ENCODE measurements at places on chromosomes 3 and 15.

DNA sequence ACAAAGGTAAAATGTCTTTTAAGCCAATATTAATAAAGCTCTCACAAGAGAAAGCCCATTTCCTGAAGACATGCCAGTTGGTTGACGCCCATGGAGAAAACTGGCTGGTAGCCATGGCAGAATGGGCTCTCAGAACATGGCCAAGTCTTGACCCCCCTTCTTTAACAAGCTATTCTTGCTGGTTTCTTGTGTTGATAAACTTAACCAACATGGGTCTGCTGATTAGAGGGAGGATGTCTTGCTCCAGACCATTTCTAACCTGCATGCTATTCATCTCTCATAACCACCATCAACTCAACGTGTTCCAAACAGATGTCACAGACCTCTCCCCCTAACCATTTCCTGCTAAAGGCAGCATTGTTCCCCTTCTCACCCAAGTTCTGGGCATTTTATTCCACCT is 25.7 kb downstream of the NTRK3 start:
- DNase-seq: no peak

GRCh38 chr3:32078864-32079263 is 27.6 kb upstream of the GPD1L start:
- no peak for DNase-seq

DNA sequence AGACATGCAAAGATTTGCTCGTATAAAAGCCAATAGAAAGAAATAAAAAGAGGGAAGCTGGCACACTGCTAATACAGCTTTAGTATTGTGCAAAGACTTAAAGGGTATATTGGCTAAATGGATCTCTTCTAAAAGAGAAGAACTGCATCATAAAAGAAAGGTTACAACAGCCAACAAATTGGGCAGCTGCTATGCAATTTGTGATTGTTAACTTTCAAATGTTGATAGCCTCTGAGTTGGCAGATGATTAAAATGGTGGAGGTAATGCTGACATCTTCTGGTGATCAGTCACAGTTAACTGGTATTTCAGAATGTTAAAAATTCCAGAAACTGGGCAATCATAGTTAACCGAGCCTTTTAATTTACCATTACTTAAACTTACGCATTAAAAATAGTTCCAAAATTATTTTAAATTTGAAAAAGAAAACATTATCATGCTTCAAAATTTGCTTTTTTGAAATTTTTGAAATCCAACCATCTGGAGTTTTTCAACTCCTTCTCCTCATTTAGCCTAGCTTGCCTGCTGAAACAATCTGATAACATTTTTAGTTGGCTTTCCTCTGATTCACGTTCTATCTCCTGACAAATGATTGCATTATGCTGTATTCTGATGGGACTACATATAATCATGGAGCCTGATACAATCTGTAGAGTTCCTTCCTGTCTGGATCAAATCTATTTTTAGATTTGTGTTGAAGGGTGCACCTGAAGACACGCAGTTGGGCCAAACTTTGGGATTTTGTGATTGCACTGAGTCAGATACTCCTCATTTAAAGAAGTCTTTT is 144.0 kb upstream of the PDZRN3 start:
- no peak for DNase-seq

DNA sequence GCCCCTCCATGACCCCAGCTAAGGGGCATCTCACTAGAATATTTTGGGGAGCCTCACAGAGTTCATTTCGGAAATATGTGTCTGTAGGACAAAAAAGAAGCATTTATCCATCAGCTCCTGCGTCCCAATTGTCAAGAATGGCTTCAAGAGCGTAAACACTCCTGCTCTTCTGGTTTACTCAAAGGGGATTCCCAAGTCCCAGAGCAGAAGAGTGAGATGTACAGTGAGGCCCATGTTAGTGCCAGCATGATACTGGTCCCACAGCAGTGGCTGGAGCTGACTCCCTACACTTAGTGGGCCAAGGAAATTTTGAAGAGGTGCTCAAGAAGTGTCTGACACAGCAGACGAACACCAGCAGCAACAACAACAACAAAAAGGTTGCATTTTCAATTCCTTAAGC is 34.9 kb upstream of the ARL8B start:
- no peak for DNase-seq

- DNase-seq: no peak
These were observed 75.2 kb downstream of the LIPC start for GRCh38 chr15:58506783-58507668.

- no peak for DNase-seq
These were observed 40.6 kb downstream of the FOXB1 start for GRCh38 chr15:60044636-60045270.

DNA sequence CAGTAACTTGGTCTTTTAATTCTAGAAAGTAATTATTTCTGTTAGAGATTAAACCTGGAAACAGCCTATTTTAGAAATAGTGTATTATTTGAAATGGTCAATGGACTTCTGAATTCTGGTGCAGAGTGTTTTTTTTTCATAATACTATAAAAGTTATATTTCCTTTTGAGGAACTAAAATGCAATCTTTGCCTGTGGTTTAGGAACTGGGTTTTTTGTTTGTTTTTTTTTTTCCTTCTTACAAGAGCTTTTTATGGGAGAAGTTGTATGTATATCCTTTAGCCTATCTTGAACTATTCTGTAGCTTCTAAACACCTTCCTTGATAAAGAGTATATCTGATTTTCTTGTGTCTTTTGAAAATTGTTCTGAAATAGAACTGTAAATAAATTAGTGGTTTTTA is 88.3 kb downstream of the ARIH1 start:
- DNase-seq: no peak

- DNase-seq: no peak
These were observed 13.3 kb downstream of the SEMA3F start for GRCh38 chr3:50168388-50168787.

GRCh38 chr3:46995901-46996562 is 16.6 kb downstream of the NBEAL2 start:
- no peak for DNase-seq

DNA sequence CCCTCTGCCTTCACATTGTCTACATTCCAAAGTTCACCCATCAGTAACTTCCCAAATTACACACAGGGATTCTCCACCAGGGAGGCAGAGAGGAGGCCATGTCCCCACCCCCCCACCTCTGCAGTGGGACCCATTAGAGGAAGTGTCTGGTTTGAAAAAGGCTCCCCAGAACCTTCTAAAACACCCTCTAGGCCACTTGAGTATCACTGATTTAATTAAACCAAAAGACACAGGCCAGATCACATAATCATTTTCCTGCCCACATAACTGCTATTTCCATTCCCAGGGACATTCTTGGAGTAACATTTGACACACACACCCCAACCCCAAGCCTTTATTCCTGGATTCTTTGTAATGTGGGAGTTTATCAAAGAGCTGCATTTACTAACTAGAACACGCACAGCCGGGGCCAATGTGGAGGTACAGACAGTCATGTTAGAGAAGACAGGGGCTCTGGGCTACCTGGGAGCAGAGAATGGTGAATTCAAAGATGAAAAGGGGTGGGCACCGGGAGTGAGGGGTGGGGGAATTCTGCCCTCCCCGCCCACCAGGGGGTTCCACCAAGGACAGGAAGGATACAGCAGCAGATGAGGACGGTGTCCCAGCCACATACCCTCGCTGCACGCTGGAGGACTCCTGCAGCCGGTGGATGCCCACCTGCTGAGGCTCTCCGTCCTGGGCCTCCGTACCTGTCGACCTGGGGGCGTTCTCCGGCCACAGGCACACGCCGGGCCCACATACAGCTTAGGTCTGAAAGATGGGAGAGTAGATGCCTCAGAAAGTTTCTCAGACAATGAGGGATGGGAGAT is 201.4 kb upstream of the CTNNB1 start:
- DNase-seq: no peak

DNA sequence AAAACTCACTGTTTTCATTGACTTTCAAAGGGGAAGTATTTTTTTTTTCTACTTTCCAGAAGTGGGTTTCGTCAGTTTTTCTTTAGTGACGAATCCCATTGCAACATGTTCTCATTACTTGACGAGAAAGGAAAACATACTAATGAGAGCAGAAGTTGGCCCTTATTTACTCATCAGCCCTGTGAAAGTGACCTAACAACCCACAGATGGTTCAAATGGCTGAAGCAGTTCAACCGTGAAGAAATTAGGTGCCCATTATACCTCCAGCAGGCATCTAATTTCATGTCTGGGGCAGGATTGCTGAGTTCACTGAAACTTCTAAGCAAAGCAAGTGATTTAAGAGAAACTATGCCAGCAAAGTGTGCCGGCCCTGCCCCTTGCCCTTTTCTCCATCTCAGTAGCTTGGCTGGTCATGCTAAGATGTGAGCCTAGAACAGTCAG is 9.0 kb downstream of the AQP9 start:
- DNase-seq: no peak

DNA sequence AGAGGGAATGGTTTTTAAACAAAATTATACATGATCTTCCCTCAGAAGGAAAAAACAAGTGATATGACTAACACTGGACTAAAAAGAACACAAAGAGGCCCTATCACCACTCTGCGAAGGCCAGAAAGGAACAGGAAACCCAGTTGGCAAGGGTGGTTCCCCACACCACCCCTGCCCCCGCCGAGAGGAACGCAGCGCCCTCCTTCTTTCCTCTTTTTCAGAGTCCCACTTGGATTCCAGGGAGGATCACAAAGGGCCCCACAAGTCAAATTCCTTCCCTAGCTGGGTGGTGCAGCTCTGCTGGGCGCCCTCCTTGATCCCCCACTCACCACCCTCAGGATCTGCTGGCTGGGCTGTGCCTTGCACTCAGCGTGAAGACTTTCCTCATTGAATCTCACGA is 29.8 kb downstream of the PLA1A start:
- peak; percentile 13 for DNase-seq

DNA sequence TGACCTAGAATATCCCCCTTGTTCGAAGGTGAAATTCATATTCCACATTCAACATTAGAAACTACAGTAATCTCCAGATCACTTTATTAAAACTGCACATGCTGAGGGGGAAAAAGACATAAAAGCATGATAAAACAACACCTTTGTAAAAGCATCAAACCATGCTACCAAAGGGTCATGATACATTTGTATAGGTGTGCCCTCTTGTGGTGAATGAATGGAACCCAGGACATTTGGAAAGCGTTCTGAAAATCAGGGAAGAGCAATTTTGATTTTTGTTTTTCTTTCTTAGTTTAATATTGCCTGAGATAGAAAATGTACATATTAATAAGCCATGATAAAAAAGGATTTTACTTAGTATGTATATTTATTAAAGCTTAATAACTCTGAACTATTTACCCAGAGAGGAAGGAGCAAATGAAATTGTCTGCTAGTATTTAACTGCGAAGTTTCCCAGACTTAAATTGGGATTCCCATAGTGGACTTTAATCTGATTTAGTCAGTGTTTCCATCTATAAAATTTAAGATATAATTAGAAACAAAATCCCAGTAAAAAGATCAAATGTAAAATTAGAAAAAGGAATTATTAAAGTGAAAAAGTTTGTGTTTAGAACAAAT is 105.8 kb upstream of the ARL6 start:
- no peak for DNase-seq

GRCh38 chr3:16707260-16707659 is 102.0 kb upstream of the DAZL start:
- DNase-seq: no peak

- no peak for DNase-seq
These were observed 69.8 kb downstream of the SQOR start for GRCh38 chr15:45704329-45705249.

- no peak for DNase-seq
These were observed 151.1 kb downstream of the ZNF385D start for GRCh38 chr3:21599890-21600289.

All from memory B cell (primary cell).